ENCODE measurements at places on chromosomes 4 and X. TPM values are rescaled to one million over a fixed set of nuclear protein-coding genes. Genes with fewer than 3 reads are reported as not detected.

DNA sequence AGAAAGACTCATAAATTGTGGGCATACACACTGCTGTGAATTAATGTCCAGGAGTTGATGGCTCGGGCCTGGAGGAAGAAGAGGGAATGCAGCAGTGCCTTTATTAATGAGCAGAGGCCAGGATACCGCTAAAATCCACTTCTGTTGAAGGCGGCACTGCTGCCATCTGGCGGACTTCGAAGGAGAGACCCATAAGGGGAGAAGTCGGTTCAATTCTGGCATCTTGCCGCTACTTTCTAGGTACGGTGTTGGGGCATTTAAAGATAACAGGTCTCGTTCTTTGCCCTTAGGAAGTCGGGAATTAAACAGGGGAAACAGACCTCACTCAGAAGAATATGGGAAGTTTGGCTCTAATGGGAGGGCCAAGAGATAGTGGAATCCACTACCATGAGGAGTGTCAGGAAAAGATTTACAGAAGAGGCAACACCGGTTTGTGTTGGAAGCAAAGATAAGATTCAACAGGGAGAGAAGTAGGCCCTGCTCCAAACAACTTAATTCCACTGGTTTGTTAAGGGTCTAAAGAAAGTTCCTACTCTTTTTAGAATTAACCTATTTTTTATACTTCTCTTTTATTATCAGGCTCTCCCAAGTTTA lies 133.6 kb upstream of the GIMD1 start:
- DNase-seq: peak; percentile 12

DNA sequence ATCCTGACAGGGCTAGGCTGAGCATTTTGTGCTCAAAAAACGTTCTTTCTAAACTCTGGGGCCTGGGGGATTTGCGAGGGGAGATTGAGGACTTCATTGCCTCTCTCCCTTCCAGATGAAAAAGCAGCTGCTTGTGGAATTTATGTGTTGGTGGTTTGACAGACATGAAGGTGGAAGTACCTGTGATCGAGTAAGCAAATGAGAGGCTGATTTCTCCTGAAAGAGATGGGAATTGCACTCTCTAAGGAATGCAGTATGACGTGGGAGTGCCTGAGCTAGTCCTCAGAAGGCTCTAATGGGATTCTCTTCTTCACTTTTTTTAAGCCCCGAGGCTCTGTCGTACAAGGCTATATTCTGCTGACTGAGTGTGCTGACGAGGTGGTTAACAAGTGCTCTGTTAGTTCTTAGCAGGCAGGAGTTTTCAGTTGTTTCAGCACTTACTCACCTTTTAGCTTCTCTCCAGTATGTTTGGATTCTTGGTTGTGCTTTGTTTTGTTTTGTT lies 426.8 kb upstream of the CNKSR2 start:
- DNase-seq: no peak

The SPIN2A gene
- total RNA-seq: 0.14 TPM

- no peak for DNase-seq
Observed at GRCh38 chr4:168496834-168497233, at the start of gene PALLD. TSS of gene PALLD (plus strand) at chr4:168497052.

The SPANXN2 gene
- total RNA-seq: not detected

The ANTXR2 gene
- 14.4 TPM for total RNA-seq

DNA sequence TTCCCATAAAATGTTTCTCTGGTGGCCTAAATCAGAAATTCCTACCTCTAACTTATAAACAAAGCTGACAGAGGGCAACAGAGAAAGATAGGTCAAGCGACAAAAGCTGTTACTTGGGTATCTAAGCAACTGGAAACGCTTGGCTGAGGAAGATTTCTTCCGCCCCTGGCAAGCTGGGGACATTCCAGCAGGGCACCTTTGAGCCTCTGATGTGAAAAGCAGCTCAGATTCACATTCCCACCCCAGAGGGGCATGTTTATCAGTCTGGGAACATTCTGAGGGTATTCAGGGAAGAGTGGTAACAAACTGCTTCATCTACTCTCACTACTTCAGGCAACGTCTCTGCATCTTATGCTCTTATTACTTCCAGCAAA lies 3.5 kb upstream of the CDS1 start:
- DNase-seq: peak; percentile 69
